ENCODE measurements at places on chromosomes 11 and 22. TPM values are rescaled to one million over a fixed set of nuclear protein-coding genes. Genes with fewer than 3 reads are reported as not detected.

GRCh38 chr11:130423541-130424142 lies 4.8 kb downstream of the ADAMTS8 start:
- peaks cover 20% of the 10 kb centered on the region for H3K27me3 ChIP-seq
- no peaks in the 10 kb centered on the region for H3K4me1 ChIP-seq
- H3K4me3 ChIP-seq: no peak overlapping the region
- H3K27ac ChIP-seq: no peak overlapping the region

Gene APOBEC3H
- not detected for total RNA-seq

Gene OR8D4
- not detected for total RNA-seq

DNA sequence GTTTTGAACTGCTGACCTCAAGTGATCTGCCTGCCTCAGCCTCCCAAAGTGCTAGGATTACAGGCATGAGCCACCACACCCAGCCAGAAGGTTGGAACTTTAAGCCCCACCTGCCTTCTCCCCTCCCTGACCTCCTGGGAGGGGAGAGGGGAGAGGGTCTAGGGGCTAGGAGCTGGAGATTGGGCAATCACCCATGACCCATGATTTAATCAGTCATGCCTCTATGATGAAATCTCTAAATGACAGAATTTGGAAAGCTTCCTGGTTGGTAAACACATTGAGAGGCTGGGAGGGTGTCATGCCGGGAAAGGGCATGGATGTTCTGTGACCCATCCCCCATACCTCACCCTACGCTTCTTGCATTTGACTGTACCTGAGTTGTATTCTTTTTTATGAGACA lies 17.1 kb upstream of the TFIP11 start:
- H3K4me3 ChIP-seq: no peak overlapping the region
- H3K36me3 ChIP-seq: no peaks in the 10 kb centered on the region
- peak overlapping the region; percentile 95 for H3K27ac ChIP-seq
- DNase-seq: peak; percentile 65
- no peaks in the 10 kb centered on the region for H3K27me3 ChIP-seq

Gene TLCD5
- 0.63 TPM for total RNA-seq

Gene FXYD2
- total RNA-seq: 0.87 TPM

Gene ZDHHC5
- total RNA-seq: 49.2 TPM

DNA sequence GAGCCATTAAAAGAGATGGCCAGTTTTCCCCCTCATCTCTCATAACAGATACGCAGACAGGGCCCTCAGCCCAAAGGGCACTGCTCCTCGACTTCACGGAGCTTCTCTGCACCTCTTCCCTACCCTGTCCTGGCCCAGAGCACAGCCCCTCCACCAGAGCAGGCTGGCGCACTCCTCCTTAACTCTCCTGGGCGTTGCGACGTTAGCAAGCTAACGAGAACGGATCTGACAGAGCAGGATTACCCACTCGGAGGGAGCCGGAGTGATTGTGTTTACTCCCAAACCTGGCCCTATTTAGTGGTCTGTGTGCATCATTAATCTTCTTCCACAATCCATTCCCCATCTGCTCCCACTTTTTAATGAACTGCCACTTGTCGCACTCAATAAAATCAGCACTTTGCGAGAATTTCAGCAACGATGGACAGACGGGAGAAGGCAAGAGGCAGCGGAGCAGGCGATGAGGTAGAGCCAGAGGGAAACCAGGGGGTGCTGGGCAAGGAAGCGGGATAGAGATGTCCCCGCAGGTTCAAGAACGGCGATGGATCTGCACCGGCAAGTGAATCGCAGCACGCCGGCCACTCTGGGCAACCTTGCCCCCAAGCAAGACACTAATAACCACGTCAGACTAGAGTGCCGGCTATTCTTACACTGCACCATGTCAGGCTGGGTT lies 159.4 kb downstream of the BUD13 start:
- no peaks in the 10 kb centered on the region for H3K27me3 ChIP-seq
- no peak for DNase-seq
- no peak overlapping the region for H3K27ac ChIP-seq
- no peak overlapping the region for H3K4me3 ChIP-seq
- no peaks in the 10 kb centered on the region for H3K4me1 ChIP-seq

Gene FGF3
- not detected for total RNA-seq

DNA sequence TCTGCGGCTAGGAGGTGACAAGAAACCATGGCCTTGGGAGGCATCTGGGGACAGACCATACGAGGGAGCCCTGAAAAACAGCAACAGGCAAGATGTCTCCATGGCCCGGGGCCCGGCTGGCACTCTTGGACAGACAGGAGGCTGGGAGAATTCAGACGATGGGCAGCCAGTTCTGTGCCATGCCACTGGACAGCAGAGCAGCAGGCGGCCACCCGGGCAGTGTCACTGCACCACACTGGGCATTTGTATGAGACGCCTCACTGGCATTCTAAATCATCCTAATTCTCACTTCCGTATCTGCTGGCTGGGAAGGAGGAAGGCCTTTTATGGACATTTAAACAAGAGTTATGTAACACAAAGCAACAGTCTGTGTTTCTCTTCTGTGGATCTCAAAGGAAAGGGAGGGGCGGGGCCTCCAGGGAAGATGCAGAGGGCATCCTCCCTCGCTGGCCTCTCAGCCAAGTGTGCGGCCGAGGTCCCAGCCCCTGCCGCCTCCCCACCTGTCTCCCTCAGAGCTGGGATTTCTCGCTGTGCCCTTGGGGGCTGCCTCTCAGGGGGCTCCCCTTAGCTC lies 350.3 kb downstream of the SHANK2 start:
- H3K4me1 ChIP-seq: no peaks in the 10 kb centered on the region
- no peak overlapping the region for H3K27ac ChIP-seq
- H3K36me3 ChIP-seq: no peaks in the 10 kb centered on the region
- no peak overlapping the region for H3K4me3 ChIP-seq
- H3K27me3 ChIP-seq: no peaks in the 10 kb centered on the region
- no peak for DNase-seq

GRCh38 chr11:1153105-1153950 lies 4.4 kb upstream of the MUC5AC start:
- no peaks in the 10 kb centered on the region for H3K36me3 ChIP-seq
- no peak overlapping the region for H3K4me3 ChIP-seq
- H3K27ac ChIP-seq: no peak overlapping the region
- no peaks in the 10 kb centered on the region for H3K4me1 ChIP-seq

GRCh38 chr11:40295466-40295865 lies 1164.0 kb downstream of the LRRC4C start:
- H3K36me3 ChIP-seq: no peaks in the 10 kb centered on the region
- H3K4me1 ChIP-seq: no peaks in the 10 kb centered on the region

DNA sequence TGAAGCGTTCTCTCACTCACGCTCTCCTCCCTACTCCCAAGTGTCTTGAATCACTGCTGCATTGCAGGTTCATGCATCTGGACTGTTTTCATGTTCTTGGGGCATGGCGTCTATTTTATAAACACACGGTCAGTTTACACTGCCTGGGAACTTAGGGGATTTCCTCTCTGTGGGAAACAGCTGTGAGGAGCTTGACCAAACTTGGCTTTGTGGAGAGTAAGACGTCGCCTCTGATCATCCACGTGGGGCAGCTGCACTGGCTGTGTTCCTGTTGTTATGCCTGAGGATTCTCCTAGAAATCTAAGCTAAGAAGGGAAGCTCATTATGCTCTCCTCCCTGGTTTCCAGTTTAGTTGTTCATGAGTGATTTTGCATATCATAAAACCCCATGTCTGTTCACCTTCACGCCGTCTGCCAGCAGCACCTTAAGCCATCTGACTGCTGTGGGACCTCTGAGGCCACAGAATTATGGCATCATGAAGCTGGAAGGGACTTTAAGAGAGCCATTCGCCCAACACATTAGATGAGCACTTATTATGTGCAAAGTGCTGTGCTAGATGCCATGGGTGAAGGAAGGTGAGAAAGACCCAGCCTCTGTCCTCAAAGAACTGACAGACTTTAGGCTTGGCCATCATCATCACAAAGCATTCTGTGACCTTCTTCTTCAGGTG lies 38.8 kb upstream of the POU2AF1 start:
- no peak overlapping the region for H3K4me3 ChIP-seq
- H3K4me1 ChIP-seq: peaks cover 16% of the 10 kb centered on the region
- H3K27ac ChIP-seq: peak overlapping the region; percentile 24
- peak; percentile 72 for DNase-seq
- no peaks in the 10 kb centered on the region for H3K36me3 ChIP-seq

- H3K4me3 ChIP-seq: no peak overlapping the region
- H3K36me3 ChIP-seq: peaks cover 21% of the 10 kb centered on the region
- H3K27me3 ChIP-seq: no peaks in the 10 kb centered on the region
- H3K4me1 ChIP-seq: peaks cover 3% of the 10 kb centered on the region
- no peak overlapping the region for H3K27ac ChIP-seq
- DNase-seq: no peak
Observed at GRCh38 chr11:70290361-70291065, 20.0 kb downstream of the PPFIA1 start.

GRCh38 chr11:18853086-18853720 lies 61.6 kb upstream of the PTPN5 start:
- H3K27me3 ChIP-seq: no peaks in the 10 kb centered on the region
- no peak for DNase-seq
- no peak overlapping the region for H3K27ac ChIP-seq

Gene DNAL4
- total RNA-seq: 6.5 TPM

DNA sequence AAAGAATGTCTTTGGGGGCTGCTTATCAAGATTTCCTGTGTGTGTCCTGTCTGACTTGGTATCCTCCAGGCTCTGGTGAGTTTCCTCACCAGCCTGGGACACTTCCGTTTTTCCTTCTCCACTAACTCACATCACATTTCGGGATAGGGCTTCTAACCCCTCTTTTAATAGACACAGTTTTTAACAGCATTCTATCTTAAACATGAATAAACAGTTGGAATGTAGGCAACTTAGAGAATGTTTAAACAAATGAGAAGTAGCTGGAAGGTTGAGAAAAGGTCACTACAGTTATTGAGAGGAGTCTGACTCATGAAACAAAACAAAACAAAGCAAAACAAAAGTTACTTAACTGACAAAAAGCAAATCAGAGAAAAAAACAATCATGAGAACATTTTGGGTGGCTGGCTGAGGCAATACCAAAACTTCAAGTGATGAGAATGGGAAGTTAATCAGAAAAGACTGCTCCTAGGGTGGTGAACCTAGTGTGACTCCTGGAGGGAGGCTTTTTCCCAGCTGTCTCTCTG lies 64.7 kb upstream of the CTSC start:
- H3K4me3 ChIP-seq: no peak overlapping the region
- no peaks in the 10 kb centered on the region for H3K27me3 ChIP-seq
- peaks cover 4% of the 10 kb centered on the region for H3K4me1 ChIP-seq
- no peak for DNase-seq
- H3K36me3 ChIP-seq: no peaks in the 10 kb centered on the region
- no peak overlapping the region for H3K27ac ChIP-seq

Gene SNX19
- total RNA-seq: 37.9 TPM

Gene LRRC10B
- 0.13 TPM for total RNA-seq

GRCh38 chr11:67276781-67277230 lies 10.5 kb downstream of the GRK2 start:
- DNase-seq: no peak
- H3K27me3 ChIP-seq: no peaks in the 10 kb centered on the region
- peaks cover 64% of the 10 kb centered on the region for H3K4me1 ChIP-seq
- H3K4me3 ChIP-seq: peak overlapping the region; percentile 55
- H3K27ac ChIP-seq: peak overlapping the region; percentile 87

DNA sequence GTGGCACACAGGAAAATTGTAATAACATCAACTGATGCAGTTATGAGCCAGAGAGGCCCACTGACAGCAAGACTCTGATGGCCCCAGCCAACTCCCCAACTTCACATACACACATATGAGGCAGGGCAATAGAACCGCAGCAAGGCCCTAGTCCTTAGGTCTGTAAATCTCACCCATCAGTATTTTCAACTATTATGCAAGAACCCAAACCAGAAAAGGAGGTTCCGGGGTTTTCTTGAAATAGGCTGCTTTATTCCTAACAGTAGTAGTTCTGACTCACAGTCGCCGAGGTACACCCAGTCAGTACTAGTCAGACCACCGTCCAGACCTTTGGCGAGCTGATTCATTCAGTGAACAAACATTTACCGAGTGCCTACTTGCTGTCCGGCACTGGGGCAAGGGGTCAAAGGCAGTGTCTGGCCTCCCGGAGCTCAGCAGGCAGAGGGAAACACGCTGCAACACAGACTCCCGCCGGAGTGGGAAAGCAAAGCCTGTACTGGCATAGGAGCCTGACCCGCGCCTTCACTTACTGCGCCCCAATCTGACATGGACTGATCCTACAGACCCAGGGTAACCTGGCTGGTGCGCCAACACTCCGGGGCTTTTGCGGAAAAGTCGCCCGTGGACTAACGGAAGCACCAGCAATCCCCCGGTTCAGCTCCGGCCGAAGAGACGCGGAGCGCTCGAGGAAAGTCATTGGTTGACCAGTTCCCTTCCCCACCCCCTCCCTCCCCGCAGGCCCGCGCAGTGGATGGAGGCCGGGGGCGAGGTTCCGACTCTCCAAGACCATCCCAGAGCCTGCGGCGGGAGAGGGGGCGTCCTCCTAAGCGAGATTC lies 1.3 kb downstream of the PLEKHA7 start:
- H3K36me3 ChIP-seq: no peaks in the 10 kb centered on the region
- H3K27me3 ChIP-seq: no peaks in the 10 kb centered on the region
- peak overlapping the region; percentile 72 for H3K4me3 ChIP-seq
- H3K27ac ChIP-seq: no peak overlapping the region

GRCh38 chr22:49702068-49702397 lies 125.6 kb downstream of the BRD1 start:
- no peaks in the 10 kb centered on the region for H3K36me3 ChIP-seq
- H3K27me3 ChIP-seq: peaks cover 12% of the 10 kb centered on the region
- H3K27ac ChIP-seq: no peak overlapping the region
- no peaks in the 10 kb centered on the region for H3K4me1 ChIP-seq
- no peak overlapping the region for H3K4me3 ChIP-seq

Gene GDPD4
- total RNA-seq: not detected

Gene IFITM10
- 1.1 TPM for total RNA-seq

DNA sequence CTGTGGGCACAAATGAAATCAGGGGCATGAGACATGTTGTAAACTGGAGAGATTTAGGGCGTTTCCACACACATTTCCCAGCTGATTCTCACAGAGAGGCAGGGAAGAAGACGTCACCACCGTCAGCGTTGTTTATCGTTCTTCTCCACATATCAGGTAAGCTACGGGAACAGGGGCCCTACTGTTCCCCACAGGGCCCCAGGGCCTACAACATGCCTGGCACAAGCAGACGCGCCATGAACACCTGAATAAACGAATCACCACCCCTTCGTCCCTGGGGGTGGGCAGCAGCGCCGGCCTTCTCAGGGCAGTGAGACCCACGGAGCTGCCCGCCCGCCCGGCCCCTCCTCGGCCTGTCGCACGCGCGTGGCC lies 342 bp downstream of the EFCAB6 start:
- no peaks in the 10 kb centered on the region for H3K27me3 ChIP-seq
- DNase-seq: no peak
- no peaks in the 10 kb centered on the region for H3K36me3 ChIP-seq
- H3K4me1 ChIP-seq: peaks cover 9% of the 10 kb centered on the region
- H3K4me3 ChIP-seq: peak overlapping the region; percentile 94

Gene OR10A5
- not detected for total RNA-seq

Gene CD6
- 0.25 TPM for total RNA-seq

DNA sequence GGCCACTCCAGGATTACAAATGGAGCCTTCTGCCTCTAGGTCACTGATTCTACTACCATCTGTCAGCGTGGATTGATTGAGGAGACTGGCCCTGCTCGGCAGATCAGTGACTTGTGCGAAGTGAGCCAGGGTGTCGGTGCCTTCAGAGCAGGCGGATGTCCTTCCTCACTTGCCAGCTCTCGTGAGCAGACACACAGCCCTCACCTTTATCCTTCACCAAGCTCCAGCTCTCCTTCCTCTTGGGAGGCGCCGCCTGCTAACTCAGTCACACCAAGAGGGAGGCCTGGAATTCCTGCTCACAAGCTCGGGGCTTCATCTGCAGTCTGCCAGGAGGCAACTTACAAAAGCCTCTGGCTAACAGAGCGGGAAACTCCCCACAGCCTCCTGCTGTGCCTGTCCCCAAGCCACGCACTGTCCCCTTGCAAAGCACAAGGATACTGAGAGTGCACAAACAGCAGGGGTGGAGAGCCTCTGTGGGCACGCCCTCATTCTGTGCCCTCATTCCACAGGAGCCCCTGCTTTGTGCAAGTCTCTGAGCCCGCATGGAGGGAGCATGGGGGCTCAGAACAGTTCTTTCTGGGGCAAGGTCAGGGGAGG lies 3.5 kb upstream of the TCF20 start:
- no peaks in the 10 kb centered on the region for H3K27me3 ChIP-seq
- H3K4me3 ChIP-seq: no peak overlapping the region
- no peaks in the 10 kb centered on the region for H3K36me3 ChIP-seq
- no peak overlapping the region for H3K27ac ChIP-seq

All from gastrocnemius medialis (tissue), 4 donors.